ENCODE measurements at places on chromosomes 4 and X. TPM values are rescaled to one million over a fixed set of nuclear protein-coding genes. Genes with fewer than 3 reads are reported as not detected.

DNA sequence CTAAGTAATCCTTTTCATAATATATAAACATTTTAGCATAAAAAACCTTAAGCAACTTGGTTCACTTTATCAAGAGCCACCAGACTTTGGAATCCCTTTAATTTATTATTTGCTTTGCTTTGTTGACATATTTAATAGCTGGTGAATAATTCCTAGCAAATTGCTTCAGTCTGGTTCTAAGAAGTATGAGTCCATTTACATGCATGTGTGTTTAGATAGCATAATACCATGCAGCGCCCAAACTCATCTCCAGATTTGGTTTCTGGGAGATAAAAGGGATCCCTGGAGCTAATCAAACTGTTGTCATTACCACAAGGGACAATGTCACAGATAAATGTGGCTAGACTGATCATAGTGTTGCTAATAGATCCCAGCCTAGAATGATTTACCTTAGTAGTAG is 111.8 kb downstream of the TMEM144 start:
- DNase-seq: no peak

GRCh38 chr4:111475666-111476065 is 669.6 kb upstream of the FAM241A start:
- DNase-seq: no peak

DNA sequence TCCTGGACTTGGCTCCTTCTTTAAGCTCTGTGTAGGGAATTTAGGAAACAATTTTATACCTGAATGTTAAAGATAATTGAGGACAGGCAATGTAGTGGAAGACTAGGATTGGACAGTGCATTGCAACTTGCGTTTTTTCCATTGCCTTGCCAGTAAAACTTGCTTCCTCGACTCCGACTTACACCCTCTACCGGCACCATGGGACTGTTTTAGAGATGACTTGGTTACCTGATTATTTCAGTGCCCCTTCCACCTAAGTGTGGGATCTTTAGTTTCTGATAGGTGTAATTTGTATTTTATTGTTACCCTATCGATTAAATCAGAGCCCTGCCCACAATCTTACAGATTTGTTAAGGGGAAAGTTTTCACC is 1.2 kb downstream of the PRPS1 start:
- DNase-seq: no peak

Gene GLRA2
- not detected for total RNA-seq

Gene ZNF41
- 8.0 TPM for total RNA-seq

Gene HOPX
- 3.2 TPM for total RNA-seq

Gene SSX3
- not detected for total RNA-seq

Gene LIMCH1
- 113 TPM for total RNA-seq

Gene CITED1
- 4.1 TPM for total RNA-seq
